ENCODE measurements at places on chromosomes 6 and 20.

- peak; percentile 4 for DNase-seq
Measured at GRCh38 chr6:87102151-87102621, 7.3 kb upstream of the CGA start.

DNA sequence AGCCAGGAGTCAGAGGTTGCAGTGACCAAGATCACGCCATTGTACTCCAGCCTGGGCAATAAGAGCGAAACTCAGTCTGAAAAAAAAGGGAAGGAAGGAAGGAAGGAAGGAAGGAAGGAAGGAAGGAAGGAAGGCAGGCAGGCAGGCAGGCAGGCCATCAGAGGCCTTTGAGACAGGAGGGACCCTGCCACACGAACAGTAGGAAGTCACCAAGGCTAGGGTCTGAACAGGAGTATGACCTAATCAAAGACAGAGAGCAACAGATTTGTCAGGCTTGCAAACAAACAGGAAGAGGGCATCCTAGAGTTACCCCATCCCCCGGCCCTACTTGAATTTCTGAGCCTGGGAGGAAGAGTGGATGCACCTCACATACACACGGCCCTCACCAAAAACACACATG lies 67.1 kb downstream of the FGD2 start:
- DNase-seq, result no peak

- DNase-seq, result no peak
Measured at GRCh38 chr6:145349950-145350510, 385.3 kb downstream of the EPM2A start.

DNA sequence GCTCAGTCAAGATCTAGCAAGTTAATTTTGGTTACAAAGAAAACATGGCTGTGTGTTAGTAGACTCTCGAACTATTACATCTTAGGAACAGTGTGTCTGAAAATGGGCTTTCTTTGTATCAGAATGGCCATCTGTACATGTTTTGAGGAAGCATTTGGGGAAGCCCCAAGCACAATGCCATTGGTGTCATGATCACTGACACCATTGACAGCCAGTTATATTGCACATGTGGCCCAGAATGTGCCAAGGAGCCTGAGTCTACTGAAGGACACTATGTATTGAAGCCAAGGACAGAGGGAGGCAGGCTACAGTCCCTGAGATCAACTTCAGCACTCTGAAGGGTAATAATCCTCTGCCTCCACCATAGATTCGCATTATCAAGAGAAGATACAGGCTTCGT lies 12.6 kb upstream of the FAM50B start:
- no peak for DNase-seq

- DNase-seq, result no peak
Measured at GRCh38 chr6:34190504-34191122, 44.7 kb upstream of the GRM4 start.

GRCh38 chr6:44725070-44725469 lies 337.6 kb downstream of the CDC5L start:
- no peak for DNase-seq

- DNase-seq, result no peak
Measured at GRCh38 chr6:47437592-47437991, 40.0 kb upstream of the CD2AP start.

- DNase-seq, result no peak
Measured at GRCh38 chr6:44787254-44787834, 399.8 kb downstream of the CDC5L start.

- DNase-seq, result no peak
Measured at GRCh38 chr6:13355999-13356785, 27.9 kb upstream of the TBC1D7 start.

DNA sequence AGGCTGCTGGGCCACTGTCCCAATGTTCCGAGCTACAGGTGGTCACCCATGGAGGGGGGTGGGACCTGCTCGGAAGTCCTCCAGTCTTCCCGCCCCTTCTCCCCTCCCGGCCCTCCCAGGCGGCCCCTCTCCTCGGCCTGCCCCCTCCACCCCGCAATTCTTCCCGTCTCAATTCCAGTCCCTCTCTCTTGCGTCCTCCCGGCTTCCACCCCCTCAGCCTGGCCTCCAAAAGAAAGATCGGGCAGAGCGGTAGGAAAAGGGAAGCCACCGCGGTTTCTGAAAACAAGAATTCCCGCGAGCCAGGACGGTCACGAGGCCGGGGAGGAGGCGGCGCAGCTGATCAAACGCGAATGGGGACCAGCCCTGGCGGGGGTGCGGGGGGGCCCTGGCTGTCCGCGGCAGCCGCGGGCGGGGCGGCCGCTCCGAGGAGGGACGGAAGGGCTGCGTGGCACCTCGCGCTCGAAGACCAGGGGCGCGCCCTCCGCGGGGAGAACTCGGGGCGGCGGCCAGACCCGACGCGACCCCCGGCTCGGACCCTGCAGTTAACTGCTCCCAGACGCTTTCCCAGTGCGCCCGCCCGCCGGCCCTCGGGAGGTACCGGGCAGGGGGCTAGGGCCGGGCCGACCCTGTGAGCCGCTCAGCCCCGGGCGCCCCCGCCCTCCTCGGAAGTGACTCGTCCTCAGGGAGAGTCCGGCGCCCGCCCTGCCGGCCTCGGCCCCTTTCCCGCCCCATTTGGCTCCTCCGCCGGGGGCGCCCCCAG lies 1.0 kb downstream of the PXDC1 start:
- DNase-seq, result peak; percentile 61

GRCh38 chr6:157184202-157185015 lies 138.9 kb downstream of the TMEM242 start:
- peak; percentile 44 for DNase-seq

DNA sequence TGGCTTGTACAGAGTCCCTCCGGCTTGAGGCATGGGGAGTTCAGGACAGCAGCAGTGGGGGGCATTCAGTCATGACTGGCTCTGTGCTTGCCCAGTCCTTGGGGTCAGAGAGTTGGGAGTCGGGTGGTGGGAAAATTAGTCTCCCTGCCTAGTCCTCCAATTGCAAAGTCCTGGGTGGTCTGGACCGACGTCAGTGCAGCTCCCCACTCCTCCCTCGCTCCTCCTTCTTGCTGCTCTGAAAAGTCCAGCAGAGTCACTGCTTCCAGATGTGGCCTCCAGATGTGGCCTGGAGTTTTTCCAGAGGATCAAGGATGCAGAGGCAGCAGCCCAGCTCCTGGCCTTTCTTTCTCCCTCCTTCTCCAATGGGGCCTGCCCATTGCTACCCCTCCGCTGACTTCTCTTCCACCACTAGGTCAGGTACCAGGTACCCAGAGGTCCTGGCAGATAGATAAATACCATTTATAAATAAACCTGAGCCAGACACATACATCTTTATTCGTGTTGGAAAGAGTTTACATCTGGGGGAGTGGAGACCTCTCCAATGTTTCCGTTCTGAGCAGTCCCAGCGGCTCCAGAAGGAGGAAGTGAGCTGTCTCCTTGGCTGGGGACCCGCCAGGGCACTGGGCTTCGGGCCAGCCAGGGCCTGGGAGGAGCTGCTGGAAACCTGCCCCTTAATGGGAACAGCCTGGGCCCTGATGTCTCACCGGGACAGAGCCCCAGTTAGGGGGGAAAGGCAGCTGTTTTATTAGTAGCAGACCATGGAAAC lies 49.0 kb upstream of the RNF24 start:
- no peak for DNase-seq

- no peak for DNase-seq
Measured at GRCh38 chr6:20674664-20675063, 140.4 kb downstream of the CDKAL1 start.

GRCh38 chr6:100088009-100088408 lies 94.0 kb upstream of the MCHR2 start:
- DNase-seq, result no peak

DNA sequence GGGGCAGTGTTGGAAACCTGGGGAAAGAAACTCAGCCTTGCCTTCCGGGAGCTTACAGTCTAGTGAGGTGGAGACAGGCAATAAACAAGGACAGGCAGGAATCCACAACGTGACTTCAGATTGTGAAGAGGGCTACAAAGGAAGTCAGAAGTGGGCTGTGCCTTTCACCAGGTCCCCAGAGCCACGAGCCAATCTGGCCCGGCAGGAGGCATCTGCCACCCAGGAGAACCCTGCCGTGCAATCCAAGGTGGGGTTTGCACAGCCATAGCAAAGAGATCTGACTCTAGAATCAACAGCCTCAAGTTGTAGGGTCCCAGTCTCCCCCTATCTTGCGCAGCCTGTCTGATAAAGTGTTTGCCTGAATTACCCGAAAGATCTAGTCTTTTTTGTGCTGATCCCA lies 5.5 kb downstream of the SLC32A1 start:
- no peak for DNase-seq

- DNase-seq, result no peak
Measured at GRCh38 chr6:140855520-140855919, 1277.2 kb upstream of the GJE1 start.

GRCh38 chr20:51386586-51386985 lies 155.9 kb downstream of the NFATC2 start:
- DNase-seq, result no peak

- DNase-seq, result no peak
Measured at GRCh38 chr6:2920671-2921112, 17.6 kb upstream of the SERPINB9 start.

GRCh38 chr6:42846505-42846904 lies 32.9 kb upstream of the RPL7L1 start:
- no peak for DNase-seq

DNA sequence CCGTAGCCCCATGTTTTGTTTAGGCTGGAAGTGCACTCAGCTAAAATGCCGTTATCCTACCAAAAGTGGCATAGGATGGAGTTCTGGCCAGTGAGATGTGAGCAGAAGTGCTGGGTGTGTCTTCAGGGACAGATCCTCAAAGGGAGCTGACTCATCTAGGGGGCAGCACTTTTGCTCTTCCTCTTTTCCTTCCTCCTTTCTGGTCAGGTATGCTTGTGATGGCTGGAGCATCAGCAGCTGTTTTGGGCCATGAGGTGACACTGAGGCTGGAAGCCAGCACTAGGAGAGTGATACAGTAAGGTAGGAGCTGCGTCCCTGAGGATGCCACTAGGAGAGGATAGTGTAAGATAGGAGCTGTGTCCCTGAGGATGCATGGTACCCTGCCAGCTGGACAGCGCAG lies 4.6 kb upstream of the OSBPL2 start:
- DNase-seq, result no peak

DNA sequence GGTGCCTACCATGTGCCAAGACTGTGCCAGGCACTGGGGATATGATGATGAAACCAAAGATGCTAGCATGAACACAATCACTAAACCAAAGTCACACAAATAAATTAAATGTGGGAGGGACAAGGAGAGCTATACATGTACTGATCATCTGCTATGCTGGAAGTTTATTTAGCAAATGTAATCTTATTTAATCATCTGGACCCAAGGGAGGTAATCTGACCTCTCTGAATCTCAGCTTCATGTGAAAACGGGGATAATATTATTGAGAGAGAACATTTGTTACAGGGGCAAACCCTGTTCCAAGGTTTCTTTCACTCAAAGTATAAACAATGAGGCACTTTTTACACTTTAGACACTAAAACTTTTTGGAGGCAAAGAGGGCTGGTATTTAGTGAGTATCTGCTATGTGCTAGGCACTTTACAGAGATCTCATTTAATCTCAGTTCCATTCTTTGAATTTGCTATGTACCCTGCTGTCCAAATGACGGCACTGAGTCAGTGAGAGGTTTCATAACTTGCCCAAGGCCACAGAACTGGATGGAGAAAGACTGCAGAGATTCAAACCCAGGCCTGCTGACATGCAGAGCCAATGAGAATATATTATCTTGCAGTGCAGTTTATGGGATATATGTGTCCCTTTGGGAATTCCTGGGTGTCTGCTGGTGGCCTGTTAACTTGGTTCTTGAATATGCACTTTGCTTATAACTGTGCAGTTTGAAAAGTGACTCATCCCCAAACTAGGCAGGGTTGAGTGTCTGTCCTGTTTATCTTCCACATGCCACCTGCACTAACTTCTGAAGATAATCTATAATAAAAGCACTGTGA lies 3.3 kb upstream of the ASXL1 start:
- no peak for DNase-seq

DNA sequence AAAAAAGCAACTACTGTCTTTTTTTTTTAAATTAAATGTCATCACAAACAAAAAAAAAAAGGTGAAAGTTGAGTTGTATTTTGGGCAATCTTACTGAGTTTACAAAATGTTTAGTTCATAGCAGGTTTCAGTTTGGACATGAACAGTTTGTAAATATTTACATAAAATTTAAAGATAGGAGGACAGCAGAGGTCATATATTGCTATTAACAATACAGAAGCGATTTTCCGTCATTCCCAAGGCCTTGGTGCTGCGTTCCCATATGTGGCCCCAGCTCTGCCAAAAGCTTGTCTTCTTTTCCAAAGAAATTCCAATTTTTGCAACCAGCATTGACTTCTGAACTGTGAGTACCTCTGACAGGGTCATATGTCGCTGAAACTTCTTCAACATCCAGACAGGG lies 5.1 kb downstream of the BACH2 start:
- DNase-seq, result no peak

DNA sequence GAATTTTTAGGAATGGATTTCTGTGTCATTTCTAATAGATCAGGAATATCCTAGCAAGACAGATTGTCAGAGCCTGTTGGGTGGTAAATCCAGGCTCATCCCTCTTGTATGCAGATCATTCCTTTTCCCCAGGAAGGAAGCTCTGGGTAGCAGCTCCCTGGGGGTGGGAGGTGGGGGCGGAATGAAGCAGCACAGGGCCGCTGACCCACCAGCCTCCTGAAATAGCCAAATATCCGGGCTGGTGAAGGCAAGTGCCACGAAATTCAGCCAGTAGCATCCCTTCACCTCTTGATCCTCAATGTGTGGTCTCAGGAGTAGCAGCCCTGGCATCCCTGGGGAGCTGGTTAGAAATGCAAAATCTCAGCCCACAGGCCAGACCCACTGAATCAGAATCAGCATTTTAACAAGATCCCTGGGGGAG lies 256.9 kb downstream of the LRFN2 start:
- DNase-seq, result no peak

- no peak for DNase-seq
Measured at GRCh38 chr6:90458353-90459224, 128.3 kb downstream of the MAP3K7 start.

DNA sequence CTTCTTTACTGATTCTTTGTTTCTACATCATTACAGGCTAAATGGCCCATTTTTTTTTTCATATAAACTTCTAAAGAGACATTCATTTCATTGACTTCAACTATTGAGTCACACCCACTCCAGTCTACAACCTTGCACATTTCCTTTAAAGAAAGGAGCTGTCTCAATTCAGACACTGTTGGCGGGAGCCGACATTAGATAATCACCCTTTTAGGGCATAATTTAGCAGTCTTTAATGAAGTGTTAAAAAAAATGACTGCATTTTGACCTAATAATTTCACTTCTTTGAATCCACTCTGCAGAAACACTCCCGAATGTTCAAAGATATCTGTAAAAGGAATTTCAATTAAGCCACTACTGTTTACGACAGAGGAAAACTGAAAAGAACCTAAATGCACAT lies 1.5 kb downstream of the EPM2A start:
- DNase-seq, result no peak

GRCh38 chr6:148851683-148852556 lies 105.1 kb downstream of the UST start:
- DNase-seq, result no peak

GRCh38 chr6:21354805-21355238 lies 238.7 kb upstream of the SOX4 start:
- no peak for DNase-seq

GRCh38 chr20:9617940-9618339 lies 103.5 kb downstream of the LAMP5 start:
- no peak for DNase-seq

All from anterior cingulate cortex (tissue), 58 donors.